ENCODE measurements at places on chromosomes 4 and X.

DNA sequence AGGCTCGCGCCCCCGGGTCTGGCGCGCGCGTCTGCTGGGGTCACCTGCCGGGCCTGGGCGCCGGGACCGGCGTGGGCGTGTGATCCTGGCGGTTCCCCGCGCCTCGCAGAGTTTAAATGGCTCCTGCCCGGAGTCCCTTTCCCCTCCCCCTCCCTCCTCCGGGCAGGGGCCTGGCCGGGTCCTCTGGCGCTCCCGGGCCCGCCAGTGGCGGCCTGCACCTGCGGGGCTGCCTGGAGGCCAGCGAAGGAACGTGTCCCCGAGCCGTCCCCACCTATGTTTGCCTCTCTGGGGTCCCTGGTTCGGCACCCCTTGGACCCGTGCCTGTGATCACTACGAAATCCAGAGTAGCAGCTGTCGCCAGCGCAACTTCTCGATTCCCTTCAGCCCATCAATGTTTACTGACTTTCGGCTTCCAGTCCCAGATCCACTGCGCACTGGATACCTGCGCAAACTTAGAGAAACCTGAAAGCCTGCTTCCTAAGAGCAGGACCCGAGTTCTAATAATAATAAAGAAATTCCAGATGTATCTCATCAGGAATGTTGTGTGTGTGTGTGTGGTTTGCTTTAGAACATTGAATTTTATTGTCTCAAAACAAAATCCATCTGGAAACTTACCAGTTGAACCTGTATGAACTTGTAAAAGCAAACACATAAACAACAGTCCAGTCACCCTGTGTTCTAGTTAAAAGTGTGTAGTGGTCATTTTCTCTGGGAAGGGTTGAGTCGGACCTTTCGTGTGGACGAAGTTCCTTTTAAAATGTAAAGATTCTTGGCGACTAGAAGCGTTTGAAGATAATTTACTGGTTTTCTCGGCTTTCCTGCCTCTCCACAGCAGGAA, 788 bp downstream of the SHROOM2 start:
- DNase-seq: no peak

GRCh38 chr4:115356176-115356575, 242.8 kb upstream of the NDST4 start:
- DNase-seq: no peak

GRCh38 chr4:8260656-8261111, 8.9 kb upstream of the HTRA3 start:
- DNase-seq: no peak

GRCh38 chr4:126591583-126591982, 1041.2 kb upstream of the INTU start:
- DNase-seq: no peak

- no peak for DNase-seq
Observed at GRCh38 chr4:141081921-141082395, 51.3 kb downstream of the RNF150 start.

All from esophagus squamous epithelium (tissue), 5 donors.